ENCODE measurements at places on chromosomes 16 and 17.
A peak's percentile ranks its signal among the peaks of the same experiment; 100 is the strongest.

- peak; percentile 66 for DNase-seq
These were observed 40.8 kb downstream of the METRNL start for GRCh38 chr17:83119987-83120864.

GRCh38 chr17:66326476-66327047, 24.1 kb downstream of the PRKCA start:
- no peak for DNase-seq

GRCh38 chr17:10674704-10675103, 17.6 kb upstream of the MYH3 start:
- DNase-seq = no peak

DNA sequence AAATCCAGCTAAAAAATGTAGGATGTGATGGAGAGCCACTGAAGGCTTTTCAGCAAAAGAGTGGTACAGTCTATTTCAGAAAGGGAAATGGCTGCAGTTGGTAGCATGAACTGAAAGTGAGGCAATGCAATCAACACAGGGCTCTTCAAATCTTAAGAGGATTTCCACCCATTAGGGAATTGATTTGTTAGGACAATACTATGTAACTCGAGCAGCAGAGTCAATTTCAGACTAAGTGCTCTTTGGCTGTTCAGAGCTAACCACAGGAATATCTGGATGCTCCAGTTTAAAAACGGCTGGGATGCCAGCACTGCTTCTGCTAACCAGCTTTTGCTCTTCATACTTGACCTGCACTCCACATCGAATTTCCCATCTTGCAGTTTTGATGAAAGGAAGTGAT, 24.6 kb downstream of the CACNG1 start:
- no peak for DNase-seq

DNA sequence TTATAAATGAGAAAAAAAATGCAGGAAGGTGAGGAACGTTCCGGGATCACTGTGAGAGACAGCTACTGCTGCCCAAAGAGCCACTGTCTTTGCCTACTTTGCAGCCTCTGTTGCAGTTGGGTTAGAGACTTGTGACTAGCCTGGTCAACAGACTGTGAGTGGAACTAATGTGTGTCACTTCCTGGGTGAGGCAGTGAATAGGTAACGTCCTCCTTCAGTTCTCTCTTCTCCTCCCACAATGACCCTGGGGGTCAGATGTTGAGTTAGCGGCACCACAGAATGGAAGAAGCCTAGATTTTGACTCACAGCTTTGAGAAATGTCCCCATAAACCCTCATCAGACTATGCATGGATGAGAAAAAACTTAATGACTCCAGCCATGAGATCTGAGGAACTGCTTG, 5.2 kb downstream of the C16orf46 start:
- no peak for DNase-seq

DNA sequence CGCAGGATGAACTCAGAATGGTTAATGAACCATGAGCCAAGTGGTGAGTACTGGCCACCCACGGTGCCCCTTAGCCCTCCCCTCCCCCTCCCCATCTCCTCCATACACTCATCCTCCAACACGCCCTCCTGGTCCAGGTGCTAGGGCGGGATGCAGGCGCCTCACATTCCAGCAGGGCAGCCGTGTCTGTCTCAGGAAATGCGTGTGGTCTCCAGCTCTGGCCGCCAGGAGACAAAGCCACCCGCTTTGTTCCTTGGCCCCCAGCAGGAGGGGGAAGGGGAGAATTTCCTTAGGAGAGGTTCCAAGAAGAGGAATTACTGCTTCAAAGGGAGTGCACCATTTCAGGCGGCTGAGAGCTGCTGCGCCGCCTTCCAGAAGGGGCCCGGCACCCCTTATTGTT, 29.7 kb upstream of the RMI2 start:
- DNase-seq = no peak

DNA sequence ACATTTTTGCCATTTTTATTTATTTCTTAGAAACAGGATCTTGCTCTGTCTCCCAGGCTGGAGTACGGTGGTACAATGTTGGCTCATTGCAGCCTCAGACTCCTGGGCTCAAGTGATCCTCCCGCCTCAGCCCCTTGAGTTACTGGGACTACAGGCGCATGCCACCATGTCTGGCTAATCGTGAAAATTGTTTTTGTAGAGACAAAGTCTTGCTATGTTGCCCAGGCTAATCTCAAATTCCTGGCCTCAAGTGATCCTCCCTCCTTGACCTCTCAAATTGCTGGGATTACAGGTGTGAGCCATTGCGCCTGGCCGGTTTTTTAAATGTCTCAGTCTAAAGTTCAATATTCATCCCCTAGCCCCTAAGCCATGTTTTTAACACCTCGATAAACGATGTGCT, 182.8 kb upstream of the CACNG3 start:
- no peak for DNase-seq

- no peak for DNase-seq
These were observed 10.2 kb downstream of the CBX4 start for GRCh38 chr17:79829004-79829403.
